ENCODE measurements at places on chromosomes 1 and 21.

GRCh38 chr1:231706934-231707333 is 80.3 kb downstream of the DISC1 start:
- no peak for DNase-seq

GRCh38 chr1:97063532-97063931 is 341.9 kb downstream of the PTBP2 start:
- no peak for DNase-seq

DNA sequence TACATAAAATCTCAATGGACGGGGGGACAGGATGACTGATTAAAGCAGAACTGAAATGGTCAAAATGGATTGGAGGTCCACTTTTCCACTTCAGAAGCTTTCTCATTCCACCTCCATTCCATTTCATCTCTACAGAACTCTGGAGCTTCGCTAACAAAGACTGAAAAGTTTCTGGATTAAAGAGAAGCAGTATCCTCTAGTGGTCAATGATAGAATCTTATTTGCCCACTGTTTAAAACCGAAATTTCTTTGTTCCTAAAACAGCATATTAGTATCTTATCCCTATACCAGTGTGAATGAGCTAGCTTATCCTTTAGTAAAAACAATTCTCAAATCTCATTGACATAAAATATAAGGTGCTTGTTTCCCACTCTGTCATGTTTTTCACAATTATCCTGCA is 890.6 kb downstream of the KCNT2 start:
- no peak for DNase-seq

- no peak for DNase-seq
These were observed 41.7 kb downstream of the RNF2 start for GRCh38 chr1:185087101-185087500.

GRCh38 chr21:40902993-40903392 is 56.0 kb upstream of the DSCAM start:
- no peak for DNase-seq

- DNase-seq, result no peak
These were observed 21.2 kb downstream of the SYT2 start for GRCh38 chr1:202689082-202689481.

GRCh38 chr1:3018576-3018975 is 2.7 kb upstream of the ACTRT2 start:
- DNase-seq, result peak; percentile 2

- DNase-seq, result no peak
These were observed 1237.8 kb upstream of the ADGRL4 start for GRCh38 chr1:80244372-80244771.

DNA sequence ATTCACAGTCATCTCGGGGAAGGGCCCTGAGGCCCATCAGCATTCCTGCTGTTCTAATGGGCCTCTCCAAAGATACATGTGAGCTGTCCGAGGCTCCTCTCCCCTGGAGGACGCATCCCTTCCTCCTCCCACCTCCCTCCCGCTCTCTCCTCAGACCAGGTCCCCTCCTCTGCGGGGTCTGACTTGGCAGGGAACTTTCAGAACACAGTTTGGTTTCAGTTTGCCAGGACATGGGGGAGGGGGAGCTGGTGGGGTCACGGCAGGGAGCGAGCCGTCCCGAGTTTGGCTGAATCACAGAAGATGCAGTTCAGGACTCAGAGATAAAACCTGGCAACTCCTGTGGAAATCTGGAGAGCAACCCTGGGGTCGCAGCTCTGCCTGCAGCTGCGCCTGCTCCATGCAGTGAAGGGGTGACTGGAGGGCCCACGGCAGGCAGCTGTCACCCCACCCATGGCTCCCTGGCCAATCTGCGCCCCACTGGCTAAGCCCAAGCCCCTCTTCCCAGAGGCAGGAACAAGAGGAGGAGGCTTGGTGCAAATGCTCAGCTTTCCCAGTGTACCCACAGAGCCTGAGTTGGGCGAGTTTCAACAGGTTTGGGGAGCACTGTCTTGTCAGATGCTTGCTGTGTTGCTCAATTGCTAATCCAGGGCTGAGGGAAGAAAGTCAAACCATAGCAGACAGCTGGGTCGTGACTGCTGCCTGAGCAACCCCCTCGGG is 5.7 kb downstream of the WNT4 start:
- DNase-seq, result no peak

- DNase-seq, result no peak
These were observed 128.3 kb downstream of the NRDC start for GRCh38 chr1:51750218-51750617.

DNA sequence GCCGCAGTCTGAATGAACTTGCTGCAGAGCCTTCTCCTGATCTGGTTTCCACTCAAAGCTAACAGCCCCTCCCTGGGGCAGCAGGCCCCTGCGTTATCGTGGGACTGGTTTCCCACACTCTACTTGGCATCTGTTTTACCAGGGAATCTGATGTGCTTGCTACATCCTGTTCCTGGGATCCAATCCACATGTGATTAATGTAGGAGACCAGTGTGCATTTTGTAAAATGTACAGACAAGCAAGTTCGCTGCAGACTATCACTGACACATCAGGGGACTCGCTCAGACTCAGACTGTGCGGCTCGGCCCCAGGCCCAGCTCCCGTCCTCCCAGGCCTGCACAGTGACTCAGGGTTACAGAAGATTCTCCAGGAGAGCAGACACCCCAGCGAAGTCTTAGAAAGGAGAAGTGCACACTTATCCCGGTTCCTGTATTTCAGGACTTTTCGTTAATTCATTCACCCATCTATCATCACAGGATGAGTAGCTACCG is 340.1 kb downstream of the MATN1 start:
- DNase-seq, result no peak

DNA sequence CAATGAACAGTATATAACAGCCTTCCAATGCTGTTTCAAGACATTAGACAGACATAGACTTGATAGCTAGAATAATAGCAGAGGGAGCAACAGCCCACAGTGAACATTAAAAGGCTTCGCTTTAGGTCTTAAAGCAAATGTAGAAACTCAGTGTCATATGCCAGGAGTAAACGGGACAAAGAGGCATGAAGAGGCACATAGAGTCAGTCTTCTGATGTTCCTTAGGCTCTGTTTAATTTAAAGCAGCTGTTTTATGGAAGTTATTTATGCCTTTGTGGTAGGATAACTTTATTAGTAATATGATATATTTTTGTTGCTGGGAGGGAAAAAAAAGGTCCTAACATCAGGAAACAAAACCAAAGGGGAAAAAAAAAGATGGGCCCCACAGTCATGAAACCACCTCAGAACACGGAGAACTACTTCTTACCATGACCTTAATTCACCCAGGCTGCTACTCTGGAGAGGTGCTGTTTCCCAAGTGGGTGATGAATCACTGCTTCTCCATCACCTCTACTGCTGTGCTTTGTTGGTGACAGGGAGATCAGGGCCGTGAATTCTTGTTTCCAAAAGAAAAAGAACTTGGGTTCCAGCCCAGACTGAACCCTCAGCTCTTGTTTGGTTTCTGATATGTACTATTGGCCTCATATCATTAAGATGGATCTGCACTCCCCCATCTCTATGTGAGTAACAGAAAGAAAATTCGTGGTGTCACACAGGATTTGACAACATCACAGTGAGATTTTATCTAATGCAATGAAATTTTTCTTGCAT is 616.9 kb downstream of the KIF26B start:
- no peak for DNase-seq

GRCh38 chr1:61224609-61225008 is 142.2 kb downstream of the NFIA start:
- no peak for DNase-seq

GRCh38 chr1:153572569-153573015 is 6.9 kb upstream of the S100A2 start:
- peak; percentile 27 for DNase-seq

- no peak for DNase-seq
These were observed 85.1 kb upstream of the CSF3R start for GRCh38 chr1:36567601-36568341.

- DNase-seq, result no peak
These were observed 131.2 kb downstream of the CASZ1 start for GRCh38 chr1:10665226-10665625.

GRCh38 chr21:21101911-21102310 is 103.7 kb downstream of the NCAM2 start:
- DNase-seq, result no peak

DNA sequence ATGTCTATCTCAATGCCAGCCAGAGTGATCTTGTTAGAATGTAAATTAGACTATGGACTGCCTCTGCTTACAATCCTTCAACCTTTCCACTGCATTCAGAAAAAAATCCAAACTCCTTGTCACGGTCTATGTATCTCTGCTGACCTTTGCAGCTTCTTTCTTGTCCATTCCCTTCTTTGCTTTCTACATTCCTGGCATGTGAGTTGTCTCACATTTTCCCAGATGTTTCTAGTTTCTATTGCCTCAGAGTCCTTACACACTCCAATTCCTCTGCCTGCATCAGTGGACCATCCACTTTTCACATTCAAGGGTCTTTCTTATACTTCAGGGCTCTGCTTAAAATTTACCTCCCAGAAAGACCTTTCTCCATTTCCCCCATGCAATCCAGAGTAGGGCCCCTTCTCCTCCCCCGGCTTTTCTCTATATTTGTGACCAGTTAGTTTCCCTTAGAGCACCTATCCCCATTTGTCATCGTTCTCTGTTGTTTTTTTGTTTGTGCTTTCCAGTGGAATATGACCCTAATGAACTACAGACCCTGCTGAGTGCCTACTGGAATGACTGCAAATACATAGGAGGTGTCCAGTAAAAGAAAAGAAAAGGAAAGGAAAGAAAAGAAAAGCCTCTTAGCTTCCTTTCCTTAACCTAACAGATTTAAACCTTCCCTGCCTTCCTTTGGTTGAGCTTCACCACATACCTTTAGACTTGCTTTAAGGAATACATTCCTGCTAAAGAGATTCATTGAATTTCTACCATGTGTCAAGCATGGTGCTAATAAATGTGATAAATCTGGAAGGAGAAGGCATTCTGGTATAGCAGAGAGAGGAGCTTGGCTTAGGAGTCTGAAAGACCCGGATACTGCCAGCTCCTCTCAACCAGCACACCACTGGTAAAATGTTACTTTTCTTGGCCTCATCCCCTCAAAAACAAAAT is 102.0 kb downstream of the DIRAS3 start:
- DNase-seq, result no peak

DNA sequence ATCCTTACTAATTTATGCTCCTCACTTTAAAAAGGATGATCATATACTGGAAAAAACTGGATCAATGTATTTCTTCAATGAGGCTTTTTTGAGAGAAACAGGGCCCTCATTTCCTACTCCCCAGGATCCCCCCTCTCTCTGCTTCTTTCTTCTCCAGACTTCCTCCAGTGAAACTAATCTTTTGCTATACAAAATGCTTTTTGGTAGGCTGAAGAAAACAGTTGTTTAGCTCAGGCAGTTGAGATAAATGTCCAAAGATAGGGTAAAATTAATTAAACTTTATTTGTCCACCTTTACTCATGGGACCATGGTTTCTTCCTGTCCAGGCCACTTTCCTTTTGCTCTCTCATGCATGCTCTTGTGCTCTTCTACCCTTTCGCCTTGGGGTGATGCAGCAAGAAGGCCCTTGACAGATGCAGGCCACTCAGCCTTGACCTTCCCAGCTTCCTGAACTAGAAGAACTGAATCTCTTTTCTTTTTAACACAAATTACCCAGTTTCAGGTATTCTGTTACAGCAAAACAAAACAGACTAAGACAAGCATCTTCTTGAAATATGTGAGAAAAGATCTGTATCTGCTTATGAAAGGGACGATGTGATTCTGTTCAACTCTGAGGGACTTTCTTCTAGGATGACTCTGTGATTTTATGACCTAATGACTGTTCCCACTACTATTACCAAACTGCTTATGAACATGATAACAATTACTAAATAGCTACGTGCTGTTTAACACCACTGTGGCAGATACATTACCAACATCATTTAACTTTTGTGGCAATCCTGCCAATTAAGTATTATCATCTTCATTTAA is 63.7 kb downstream of the NVL start:
- no peak for DNase-seq

DNA sequence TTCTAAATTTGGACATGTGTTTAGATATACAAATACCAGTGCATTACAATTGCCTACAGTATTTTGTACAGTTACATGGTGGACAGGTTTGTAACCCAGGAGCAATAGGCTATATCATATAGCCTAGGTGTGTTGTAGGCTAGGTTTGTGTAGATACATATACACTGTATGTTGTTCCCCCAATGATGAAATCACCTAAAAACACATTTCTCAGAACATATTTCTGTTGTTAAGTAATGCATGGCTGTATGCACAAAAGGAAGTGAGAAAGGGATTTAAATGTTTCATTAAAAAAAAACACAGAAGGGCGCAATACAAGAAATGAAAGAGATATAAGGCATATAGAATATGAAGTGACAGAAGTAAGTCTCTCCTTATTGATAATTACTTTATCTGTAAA is 32.0 kb downstream of the S100B start:
- no peak for DNase-seq

- DNase-seq, result no peak
These were observed 131.6 kb downstream of the LHX8 start for GRCh38 chr1:75265792-75266191.

GRCh38 chr1:31183126-31183525 is 56.6 kb downstream of the NKAIN1 start:
- no peak for DNase-seq

DNA sequence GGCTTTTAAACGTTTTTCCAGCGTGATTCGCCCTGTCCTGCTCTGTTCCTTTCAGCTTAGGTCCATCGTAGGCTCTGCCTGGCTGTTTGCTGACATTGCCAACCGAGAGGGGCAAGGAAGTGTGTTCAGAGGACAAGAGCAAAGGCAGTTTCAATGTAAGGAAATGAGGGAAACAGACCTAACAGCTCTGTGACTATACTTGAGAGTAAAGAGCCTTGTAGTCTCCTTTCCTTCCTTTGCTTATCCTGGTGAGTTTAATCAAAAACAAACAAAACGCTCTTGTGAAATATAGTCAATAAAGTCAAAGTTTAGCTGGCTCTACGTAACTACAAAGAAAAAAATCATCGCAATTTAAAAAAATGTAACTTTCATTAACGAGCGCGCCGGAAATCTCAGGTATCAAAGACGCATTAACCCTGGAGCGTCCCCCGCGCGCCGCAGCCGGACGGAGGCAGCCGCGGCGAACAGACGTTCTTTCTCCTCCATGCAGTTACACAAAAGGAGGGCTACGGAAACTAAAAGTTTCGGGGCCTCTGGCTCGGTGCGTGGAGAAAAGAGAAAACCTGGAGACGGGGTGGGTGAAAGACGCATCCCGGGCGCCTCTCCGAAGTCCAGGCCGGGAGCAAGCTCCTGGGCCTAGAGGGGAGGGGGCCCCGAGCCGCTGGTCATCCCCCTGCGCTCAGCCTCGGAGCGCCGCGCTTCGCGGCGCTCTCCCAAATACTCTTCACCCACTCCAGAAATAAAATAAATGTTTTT is 617 bp upstream of the ADGRL2 start:
- no peak for DNase-seq
